ENCODE measurements at places on chromosomes 16 and 17. TPM values are rescaled to one million over a fixed set of nuclear protein-coding genes. Genes with fewer than 3 reads are reported as not detected.

Gene CDH3
- polyA plus RNA-seq, result 171 TPM

Gene ADAMTS18
- 0.16 TPM for polyA plus RNA-seq

Gene DOC2A
- 34.2 TPM for polyA plus RNA-seq

- DNase-seq, result no peak
- H3K4me1 ChIP-seq, result peaks cover 2% of the 10 kb centered on the region
- H3K36me3 ChIP-seq, result no peaks in the 10 kb centered on the region
- no peaks in the 10 kb centered on the region for H3K27me3 ChIP-seq
- H3K27ac ChIP-seq, result no peak overlapping the region
Measured at GRCh38 chr16:56967733-56968132, 6.0 kb downstream of the CETP start.

DNA sequence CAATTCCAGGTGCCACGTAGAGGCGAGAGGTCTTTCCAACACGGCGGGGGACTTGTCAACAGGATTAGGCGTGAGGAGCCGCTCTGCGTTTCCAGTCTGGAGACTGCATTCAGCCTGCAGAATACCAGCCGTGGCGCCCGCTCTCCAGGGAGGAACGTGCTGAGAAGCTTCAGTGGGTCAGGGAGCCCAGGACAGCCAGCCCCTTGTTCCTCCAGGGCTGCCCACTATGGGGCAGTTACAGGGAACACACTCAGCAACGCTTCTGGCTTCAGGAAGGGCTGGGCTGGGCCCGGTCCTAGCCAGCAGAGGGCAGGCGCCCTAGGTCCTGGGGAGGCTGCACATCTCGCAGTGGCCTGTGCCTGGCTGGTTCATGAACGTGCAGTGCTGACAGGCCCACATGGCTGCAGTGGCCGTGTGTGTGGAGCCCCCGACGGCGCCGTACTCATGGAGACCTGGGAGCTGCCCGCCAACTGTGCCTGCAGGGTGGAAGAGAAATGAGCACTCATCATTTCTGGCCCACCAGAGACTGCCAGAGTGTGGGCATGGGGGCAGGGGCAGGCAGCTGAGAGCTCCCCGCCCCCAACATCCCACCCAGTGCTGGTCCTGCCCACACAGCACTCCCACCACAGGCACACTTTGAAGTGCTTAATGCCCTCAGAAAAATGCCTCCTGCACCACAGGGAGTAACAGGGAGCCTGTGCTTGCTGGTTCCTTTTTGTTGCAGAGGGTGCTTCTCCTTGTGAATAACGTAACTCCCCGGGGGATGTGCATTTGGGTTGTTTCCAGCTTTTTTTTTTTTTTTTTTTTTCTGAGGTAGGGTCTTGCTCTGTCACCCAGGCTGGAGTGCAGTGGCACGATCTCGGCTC, 7.0 kb upstream of the FAAP100 start:
- DNase-seq, result no peak
- peaks cover 7% of the 10 kb centered on the region for H3K36me3 ChIP-seq
- no peaks in the 10 kb centered on the region for H3K27me3 ChIP-seq
- no peaks in the 10 kb centered on the region for H3K4me1 ChIP-seq
- no peak overlapping the region for H3K4me3 ChIP-seq
- H3K27ac ChIP-seq, result peak overlapping the region; percentile 25

DNA sequence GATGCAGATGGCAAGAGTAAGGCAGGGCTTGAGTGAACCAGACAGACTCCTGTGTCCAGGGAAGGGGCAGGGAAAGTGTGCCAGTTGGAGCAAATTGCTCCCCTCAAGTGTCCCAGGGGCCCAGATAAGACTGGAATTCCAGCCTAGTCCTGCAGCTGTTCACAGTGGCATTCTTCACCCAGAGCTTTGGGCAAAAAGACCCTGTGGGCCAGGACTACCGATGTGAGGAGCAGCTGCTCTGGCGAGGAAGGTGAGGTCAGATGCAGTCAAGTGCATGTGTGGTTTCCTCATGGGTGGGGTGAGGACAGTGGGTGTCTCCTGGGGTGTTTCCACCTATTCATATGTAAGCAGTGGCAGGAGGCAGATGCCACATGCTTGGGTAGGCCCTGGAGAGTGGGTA, 14.3 kb downstream of the NEUROD2 start:
- H3K4me3 ChIP-seq, result no peak overlapping the region
- no peak overlapping the region for H3K27ac ChIP-seq
- H3K27me3 ChIP-seq, result peaks cover 57% of the 10 kb centered on the region
- DNase-seq, result no peak

GRCh38 chr16:55824473-55825000, 8.4 kb downstream of the CES1 start:
- H3K4me3 ChIP-seq, result no peak overlapping the region
- H3K36me3 ChIP-seq, result no peaks in the 10 kb centered on the region
- H3K4me1 ChIP-seq, result no peaks in the 10 kb centered on the region
- no peak for DNase-seq
- no peak overlapping the region for H3K27ac ChIP-seq

GRCh38 chr16:70306880-70307279, 7.9 kb downstream of the DDX19B start:
- H3K36me3 ChIP-seq, result no peaks in the 10 kb centered on the region
- H3K27me3 ChIP-seq, result no peaks in the 10 kb centered on the region
- no peak for DNase-seq
- no peaks in the 10 kb centered on the region for H3K4me1 ChIP-seq
